ENCODE measurements at places on chromosomes 13 and 19.

DNA sequence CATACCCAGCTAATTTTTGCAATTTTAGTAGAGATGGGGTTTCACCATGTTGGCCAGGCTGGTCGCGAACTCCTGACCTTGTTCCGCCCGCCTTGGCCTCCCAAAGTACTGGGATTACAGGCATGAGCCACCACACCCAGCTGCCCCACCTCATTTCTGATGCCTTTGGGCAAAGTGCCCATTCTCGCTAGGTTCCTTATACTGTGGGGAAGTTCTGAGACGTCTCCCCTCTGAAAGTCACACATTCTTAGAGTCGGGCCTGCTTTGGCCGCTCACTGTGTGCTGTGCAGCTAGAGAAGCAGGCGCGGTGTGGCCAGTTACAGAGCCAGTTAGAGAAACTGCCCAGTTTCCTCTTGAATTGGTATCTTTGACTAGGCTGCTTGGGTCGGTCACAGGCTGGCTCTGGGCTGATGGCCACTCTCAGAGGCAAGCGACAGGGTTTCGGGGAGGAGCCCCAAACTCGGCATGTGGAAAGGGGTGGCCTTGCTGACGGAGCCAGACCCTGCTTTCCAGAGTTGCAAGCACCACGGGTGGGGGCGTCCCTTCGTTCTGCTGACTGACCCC lies 18.0 kb downstream of the PRAM1 start:
- DNase-seq: peak; percentile 16

DNA sequence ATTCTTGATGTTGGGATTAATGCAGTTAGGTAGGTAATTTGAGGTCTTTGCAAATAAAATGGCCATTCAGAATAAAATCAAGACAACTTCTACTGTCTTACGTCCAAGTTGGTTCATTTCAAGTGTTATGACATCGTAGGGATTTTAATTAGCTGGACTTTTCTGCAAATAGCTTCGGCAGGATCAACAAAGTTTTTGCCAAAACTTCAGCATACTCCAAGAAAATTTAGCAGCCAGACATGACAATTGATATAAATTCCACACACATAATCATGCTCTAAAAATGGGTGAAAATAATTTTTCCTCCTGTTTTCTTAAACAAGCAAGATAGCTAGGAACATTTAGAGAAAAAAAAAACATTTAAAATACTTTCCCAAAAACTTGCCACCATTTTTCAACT lies 158.8 kb downstream of the RGCC start:
- DNase-seq: no peak

GRCh38 chr13:108705031-108705430 lies 75.6 kb downstream of the MYO16 start:
- no peak for DNase-seq

GRCh38 chr19:57914531-57914930 lies 1.9 kb downstream of the ZNF417 start:
- no peak for DNase-seq

DNA sequence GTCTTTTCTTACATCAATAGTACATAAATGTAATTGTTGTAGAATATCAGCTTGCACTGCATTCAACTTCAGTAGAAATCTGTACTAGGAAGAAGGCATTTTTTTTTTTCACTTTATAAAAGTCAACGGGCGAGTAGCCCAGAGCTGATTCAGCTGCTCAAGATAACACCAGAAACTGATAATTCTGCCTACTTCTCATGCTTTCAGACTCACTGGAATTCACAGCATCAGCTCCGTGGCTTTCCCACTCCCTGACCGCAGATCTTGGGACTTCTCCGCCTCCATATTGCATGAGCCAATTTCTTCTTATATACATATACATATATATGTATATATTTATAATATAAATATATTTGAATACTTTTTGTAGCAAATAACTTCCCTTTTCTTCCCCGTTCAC lies 263.1 kb upstream of the RXFP2 start:
- no peak for DNase-seq

GRCh38 chr13:95378603-95379002 lies 77.4 kb upstream of the ABCC4 start:
- no peak for DNase-seq

DNA sequence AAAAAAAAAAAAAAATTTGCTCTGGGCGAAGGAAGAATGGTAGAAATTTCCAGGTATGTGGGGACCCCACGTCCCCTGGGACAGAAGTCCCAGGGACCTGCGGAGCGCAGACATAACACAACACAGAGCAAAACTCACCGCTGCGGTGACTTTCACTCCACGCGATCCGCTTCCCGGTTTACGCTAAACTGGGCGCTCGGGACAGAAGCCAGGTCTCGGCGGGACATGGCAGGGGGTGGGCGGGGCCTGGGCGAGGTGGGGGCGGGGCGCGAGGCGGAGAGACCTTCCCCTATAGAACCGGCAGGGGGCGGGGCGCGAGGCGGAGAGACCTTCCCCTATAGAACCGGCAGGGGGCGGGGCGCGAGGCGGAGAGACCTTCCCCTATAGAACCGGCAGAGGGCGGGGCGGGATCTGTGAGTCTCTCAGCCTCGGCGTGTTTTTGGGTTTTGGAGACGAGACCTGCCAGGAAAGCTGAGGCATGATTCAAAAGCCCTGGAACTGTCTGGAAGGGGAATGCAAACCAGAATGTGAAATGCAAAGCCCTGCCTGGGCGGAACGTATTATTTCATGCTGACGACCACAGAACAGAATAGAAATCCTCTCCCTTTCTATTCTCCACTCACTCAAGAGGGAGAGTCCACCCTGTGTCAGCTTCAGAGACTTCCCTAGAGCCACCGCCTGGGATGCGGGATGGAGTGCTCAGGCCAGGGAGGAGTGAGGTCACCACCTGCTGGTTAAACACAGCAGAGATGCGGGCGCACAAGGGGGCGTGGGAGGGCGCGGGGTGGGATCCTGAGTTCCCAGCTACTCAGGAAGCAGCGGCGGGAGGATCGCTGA lies 20.2 kb upstream of the ERVV-1 start:
- DNase-seq: peak; percentile 78

DNA sequence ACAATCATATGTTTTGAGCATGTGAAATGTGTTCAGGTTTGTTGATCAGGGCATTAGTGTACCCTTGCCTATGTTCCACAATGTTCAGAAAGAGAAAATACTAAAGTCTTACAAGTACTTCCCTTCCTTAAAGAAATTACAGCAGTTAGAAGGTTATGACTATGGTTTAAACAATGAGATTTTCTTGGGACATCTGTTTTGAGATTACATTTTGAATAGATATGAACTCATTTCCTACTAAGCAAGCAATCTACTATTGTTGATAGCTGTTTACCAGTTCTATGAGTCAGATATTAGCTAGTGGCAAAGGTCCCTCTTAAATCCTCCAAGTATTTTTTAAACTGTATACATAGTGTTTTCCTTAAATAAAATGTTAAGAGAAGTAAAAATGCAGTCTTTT lies 241.3 kb downstream of the DACH1 start:
- DNase-seq: no peak

GRCh38 chr13:42107421-42107820 lies 59.0 kb downstream of the DGKH start:
- no peak for DNase-seq

- DNase-seq: no peak
Observed at GRCh38 chr13:21671620-21672286, 880 bp downstream of the FGF9 start.

GRCh38 chr19:11027381-11027780 lies 61.9 kb upstream of the LDLR start:
- DNase-seq: no peak

DNA sequence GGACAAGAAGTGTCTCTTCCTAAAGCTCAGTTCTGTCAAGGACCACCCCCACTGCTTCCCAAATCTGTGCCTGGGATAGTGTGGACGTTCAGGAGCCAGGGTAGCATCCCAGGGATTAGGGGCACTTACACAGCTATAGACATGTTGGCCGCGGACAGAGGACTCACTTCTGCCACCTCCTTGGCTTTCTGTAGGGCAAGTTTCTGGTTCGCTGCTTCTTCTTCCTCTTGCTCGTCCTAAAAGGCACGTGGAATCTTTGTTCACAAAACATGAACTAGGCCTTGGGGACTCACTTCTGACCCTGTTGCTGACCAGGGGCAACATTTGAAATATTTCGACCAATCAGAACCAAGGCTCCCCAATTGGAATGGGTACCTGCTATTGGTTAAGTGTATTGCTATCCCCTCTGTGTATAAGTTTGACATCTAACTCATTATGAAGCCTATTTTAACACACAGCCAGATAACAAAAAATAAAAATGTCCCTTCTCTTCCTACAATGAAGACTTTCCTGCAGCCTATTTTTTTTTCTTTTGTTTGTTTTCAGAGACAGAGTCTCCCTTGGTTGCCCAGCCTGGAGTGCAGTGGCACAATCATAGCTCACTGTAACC lies 150.3 kb downstream of the IER2 start:
- no peak for DNase-seq

DNA sequence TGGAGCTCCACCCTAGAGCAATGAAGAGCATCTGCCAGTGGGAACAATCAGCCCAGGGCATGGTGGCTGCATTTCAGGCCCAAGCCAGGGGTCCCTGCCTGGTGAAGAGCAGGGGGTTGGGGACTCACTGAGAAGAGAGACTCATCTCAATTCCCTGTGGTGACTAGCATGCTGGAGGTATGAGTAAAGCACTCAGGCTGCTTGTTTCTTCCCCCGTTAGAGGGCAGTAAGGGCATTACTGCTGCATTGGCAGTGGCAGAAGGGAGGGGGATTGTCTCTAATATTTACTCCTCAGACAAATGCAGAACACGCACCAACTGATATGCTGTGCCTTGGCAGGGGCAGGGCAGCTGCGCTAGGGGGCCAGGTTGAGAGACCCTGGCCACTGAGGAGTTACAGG lies 329.1 kb downstream of the SLITRK5 start:
- no peak for DNase-seq

DNA sequence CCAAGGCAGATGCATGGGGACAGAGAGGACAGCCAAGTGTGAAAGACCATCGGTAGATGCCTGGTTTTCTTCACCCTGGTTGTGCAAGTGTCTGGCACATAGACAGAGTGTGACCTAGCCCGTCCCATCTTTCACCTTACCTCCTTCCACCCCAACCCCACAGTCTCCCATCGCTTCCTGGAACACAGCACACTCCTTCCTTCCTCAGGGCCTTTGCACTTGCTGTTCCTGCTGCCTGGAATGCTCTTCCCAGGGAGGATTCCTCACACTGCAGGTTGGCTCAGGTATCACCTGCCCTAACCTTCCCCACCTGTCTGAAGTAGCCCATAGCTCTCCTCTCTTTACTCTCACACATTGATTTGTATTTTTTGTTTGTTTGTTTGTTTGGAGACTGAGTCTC lies 3.0 kb downstream of the FIZ1 start:
- no peak for DNase-seq

- DNase-seq: no peak
Observed at GRCh38 chr13:21777166-21777565, 106.3 kb downstream of the FGF9 start.

DNA sequence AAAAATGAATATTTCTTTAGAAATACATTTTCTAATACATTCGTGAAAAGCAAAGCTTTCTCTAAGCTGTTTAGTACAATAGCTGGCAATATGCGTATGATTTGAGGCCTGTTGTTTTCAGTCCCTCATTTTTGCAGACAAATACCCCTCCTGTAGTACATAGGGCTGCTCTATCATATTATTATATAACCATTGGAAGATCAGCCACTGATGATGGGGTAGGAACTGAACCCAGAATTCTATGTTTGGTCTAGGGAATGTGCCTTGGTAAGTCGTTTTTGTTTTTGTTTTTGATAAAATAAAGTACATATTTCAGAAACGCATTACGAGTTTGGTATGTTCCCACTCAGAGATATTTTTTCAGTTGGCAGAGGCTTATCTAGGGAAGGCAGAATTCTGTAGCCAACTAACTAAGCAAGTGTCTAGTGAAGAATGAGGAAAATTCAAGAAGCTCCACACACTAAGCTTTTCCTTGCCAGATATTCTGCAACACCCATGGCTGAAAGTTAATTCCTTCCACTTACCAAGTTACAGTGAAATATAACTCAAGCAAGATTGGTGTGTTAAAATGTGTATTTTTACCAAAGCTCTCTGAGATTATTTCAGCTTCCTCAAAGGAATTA lies 656.9 kb upstream of the MIR17HG start:
- no peak for DNase-seq

GRCh38 chr19:38944981-38945506 lies 14.3 kb downstream of the MRPS12 start:
- DNase-seq: no peak

GRCh38 chr19:54518844-54519243 lies 16.2 kb downstream of the LAIR2 start:
- no peak for DNase-seq

- no peak for DNase-seq
Observed at GRCh38 chr13:25977216-25977615, 74.6 kb downstream of the SHISA2 start.

- DNase-seq: no peak
Observed at GRCh38 chr19:50998686-50999085, 2.7 kb downstream of the KLK8 start.

- no peak for DNase-seq
Observed at GRCh38 chr13:114275304-114275703, 6.1 kb upstream of the UPF3A start.

DNA sequence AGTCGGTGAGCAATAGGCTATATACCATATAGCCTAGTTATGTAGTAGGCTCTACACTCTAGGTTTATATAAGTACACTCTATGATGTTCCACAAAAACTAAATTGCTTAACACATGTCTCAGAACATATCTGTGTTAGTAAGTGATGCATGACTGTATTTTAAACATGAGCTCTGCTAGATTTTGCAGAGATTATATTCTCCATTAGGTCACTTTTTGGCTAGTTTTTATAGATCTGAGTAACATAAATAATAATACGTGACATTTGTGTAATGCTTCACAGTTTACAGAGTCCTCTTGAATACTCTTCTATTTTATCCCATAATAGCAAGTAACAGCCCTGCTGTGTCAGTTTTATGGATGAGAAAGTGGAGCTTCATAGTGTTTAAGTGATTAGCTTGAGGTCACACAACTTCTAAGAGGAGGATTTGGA lies 47.8 kb downstream of the NDFIP2 start:
- no peak for DNase-seq

DNA sequence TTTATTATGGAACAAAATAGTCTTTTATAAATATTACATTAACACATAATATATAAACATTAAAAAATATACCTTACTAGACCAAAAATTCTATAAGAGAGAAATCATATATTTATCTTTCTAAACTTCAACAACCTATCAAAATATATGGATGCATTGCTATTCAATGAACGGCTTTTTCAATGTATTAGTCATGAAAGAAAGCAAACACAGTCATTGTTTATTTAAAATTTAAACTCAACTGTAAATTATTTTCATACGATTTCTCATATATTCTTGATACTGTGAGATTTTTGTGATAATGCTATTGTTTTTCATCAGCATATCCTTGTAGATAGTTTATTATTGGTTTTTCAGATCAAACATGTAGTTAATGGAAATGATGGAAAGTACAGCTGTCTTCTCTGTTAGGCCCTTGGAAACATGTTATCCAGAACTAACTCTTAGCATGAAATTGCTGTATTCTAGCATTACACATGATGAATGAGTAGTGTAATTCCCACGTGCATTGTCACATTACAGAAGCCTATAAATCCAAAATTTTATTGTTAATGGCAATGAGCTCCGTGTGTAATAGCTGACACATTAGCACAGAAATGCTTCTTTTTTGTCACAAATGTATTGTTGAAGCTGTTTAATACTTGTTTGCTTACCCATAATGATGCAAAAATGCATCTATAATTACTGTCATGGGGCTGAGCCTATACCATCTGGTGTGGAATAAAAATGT lies 1639.9 kb downstream of the SLITRK5 start:
- no peak for DNase-seq

Measured in CD4-positive, alpha-beta T cell treated with Interleukin-4 for 4 hours (primary cell).